ENCODE measurements at places on chromosomes 3 and 15.

- DNase-seq: no peak
Observed at GRCh38 chr3:188706599-188706998, 465.2 kb upstream of the TPRG1 start.

- DNase-seq: no peak
Observed at GRCh38 chr3:20325563-20325962, 139.6 kb upstream of the SGO1 start.

DNA sequence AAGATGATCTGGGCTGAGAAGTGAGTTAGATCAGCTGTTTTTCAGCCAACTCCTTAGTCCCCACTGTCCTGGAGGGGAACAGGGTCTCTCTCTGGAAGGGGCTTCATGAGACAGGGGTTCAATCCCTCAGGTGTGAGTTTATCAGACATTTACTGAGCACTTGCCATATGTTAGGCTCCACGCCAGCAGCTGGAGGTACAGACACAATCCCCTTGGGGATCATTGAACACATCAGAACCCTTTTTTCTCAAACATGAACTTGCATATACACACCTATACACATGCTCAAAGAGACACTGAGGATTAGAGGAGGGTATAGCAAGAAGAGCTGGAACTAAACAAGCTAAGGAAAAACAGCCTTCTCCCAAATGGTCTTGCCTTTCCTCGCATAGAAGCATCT, 5.5 kb upstream of the BMF start:
- no peak for DNase-seq

- no peak for DNase-seq
Observed at GRCh38 chr3:39207361-39208186, 15.2 kb upstream of the XIRP1 start.

DNA sequence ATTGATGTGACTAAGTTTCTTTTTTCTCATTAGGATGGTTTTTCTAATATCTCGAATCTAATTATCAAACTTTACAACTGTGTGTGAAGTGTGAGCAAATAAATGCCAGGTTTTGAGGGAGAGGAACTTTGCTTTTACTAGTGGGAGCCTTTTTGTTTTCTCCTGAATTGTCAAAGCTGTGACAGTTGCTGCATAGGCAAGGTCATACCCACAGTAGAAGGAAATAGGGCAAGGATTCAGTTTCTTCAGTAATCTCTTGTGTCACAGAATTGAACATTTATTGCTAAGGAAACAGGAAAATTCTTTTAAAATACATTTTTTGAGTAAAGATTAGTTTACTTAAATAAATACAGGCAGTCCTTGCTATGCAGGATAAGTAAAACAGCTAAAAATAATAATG, 19.5 kb downstream of the GMPS start:
- no peak for DNase-seq

- DNase-seq: peak; percentile 73
Observed at GRCh38 chr3:99637368-99638111, 854 bp upstream of the COL8A1 start.

DNA sequence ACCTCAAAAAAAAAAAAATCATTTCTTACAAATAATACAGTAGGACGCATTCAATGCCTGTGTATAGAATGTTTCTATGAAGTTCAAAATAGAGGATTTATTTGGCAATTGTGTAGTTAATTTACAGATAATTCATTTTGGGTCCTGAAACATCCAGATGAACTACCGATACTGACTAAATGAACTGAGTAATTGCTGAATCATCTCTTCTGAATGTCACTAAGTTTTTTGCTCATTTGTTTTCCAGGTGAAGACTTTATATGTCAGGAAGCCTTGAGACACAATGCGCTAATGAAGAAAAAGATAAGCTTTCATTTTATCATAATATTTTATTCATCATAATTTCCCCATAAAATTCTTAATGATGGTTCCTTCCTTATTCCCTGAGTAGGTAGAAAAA, 39.7 kb downstream of the PCOLCE2 start:
- DNase-seq: no peak
